ENCODE measurements at places on chromosomes 11 and 22.

GRCh38 chr22:34161431-34162123, 241.3 kb upstream of the LARGE1 start:
- no peak for DNase-seq

DNA sequence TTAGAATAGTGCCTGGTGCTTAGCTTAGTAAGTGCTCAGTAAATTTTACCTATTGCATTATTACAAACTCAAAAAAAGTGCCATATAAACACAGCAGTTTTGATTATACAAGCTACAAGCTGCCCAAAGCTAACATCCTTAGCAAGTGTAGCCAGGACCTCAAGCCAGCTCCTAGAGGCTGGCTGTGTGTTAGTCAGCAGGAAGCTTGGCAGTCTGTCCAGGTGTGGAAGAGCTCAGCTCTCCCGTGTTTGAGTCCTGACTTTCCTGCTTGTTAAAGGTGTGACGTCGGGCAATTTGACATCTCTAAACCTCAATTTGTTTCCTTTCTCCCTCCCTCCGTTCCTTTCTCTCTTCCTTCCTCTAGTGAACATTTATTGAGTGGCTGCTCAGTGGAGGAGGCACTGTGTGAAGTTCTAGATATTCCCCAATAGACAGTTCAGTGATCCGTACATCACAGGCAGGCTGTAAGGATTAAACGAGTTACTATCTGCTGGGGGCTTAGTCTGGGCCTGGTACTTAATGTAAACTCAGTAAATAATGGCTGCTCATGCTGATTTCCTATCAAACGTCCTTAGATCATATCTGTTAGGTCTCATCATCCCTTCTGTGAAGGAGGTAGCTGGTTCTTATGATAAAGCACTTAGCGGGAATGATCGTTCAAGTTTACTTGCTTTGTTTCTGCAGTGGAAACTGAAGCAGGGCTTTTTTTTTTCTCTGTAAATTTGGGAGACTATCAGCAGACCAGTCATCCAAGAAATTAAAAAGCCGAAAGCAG, 68.7 kb downstream of the PRR5L start:
- DNase-seq: no peak

- no peak for DNase-seq
These were observed 45.3 kb downstream of the MICAL2 start for GRCh38 chr11:12155696-12156095.

DNA sequence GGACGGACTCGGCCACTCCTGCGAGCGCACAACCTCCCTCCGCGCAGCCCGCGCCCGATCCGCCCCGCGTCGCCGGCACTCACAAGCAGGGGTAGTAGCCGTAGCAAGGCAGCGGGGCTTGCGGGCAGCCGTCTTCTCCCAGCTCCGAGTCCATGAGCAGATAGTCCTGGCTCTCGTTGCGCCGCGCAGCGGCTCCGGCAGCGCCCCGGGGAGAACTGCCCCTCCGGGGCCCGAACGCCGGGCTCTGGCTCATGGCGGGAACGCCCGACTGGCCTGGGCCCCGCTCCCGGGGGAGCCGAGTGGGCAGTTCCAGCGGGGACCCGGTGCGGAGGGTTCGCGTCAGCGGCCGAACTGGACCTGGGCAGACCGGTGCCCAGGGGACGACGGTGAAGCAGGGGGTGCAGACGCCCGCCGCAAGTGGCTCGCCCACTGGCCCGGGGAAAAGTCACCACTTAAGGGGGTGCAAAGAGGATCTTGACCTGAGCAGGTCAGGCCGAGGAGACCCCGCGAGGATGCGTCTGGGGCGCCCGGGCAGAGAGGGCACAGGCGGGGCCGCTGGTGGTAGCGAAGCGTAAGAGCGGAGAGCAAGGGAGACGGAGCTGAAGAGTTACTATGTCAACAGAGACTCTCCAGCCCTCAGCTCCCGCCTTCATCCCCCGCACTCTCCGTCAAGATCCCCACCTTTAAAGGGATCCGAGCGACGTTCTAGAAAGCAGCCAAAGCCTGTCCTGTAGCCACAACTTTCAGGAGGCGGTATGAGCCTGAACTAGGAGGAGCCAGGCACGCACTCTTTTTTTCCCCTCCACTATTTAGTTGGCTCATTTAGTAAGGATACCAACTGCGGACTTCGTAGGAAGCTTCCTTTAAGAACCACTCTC, at the start of gene TRPC6:
Gene TRPC6 (minus strand): TSS at position 757 of the 878 bp plus-strand sequence. CDS start 504 bp downstream, at position 253.
- peak; percentile 4 for DNase-seq

DNA sequence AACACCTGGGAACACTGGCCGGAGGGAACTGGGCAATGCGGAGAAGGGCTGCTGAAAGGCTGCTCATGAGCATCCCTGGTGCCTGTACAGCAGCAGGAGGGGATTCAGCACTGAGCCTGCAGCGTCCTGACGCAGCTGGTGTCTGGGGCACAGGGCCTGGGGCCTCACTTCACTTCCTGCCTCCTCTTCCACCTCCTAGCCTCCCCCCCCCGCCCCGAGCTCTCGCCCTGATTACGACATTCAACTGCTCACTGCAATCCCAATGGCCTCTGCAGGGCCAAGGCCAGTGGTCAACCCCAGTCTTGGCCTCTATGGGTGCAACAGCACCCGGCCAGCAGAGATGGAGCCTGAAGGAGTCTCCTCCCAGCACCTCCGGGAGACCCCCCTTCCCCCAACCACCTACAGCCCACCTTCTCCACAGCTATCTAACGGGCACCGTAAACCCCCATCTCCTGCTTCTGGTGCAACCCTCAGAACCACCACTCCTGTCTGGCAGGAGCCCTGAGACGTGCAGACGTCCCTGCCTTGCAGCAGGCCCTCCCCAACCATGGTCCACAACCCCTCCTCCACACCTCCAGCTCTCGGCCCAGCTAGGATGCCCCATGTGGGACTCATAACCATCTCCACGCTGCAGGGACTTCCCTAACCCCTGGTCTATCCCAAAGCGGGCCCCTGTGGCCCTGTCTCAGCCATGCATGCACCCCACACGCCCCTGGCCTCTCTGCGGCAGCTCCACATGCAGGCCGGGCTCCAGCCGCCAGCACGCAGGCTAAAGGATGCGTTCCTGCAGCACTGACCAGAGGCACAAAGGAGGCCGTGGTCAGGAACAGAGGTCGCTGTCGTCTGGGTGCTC, 38.2 kb downstream of the BRD1 start:
- DNase-seq: peak; percentile 59

GRCh38 chr22:19802894-19803735, 42.5 kb downstream of the TBX1 start:
- no peak for DNase-seq

DNA sequence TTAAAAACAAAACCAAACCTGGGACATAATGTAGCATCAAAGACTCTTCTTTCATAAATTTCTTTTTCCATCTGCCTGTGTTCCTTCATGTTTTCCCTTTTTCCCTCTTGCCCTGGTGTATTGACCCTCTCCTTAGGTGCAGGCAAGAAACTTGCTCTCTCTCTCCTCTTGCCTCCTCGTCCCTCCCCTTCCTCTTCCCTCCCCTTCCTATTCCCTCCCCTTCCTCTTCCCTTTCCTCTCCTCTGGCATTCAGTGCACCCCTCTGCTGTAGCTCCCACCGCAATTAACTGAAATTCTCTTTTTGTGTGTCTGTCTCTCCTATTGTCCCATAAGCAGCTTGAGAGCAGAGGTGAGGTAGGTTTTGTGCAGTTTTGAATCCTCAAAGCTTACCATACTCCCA, 49.9 kb downstream of the CSF2RB start:
- DNase-seq: no peak
